ENCODE measurements at places on chromosomes 3 and 15.

GRCh38 chr3:43155464-43156121 is 49.7 kb upstream of the POMGNT2 start:
- DNase-seq, result no peak

DNA sequence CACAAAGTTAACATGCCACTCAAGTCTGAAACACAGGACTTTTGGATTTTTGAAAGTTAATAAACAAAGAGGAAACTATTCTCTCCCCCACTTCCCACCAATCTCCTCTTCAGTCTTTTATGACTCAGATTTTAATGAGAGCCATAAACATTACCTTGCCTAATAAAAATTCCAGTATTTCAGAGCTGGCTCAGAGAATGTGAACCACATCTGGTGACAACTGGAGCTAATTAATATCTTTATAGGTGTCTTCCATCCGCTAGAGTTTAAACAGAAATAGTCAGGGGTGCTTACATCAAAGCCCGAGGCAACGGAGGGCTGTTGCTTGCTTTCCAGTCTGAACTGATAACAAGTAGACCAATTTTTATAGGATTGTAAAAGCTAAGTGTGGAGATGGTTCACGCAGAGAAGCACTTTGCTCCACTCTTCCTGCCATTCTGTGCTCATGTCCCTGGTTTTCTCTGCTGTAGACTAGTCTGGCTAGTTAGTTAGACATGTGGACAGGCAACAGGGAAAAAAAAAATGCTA is 363.6 kb downstream of the NR2F2 start:
- DNase-seq, result no peak

GRCh38 chr3:157586293-157586692 is 83.1 kb upstream of the VEPH1 start:
- no peak for DNase-seq

GRCh38 chr3:182212479-182213076 is 500.9 kb downstream of the SOX2 start:
- DNase-seq, result no peak

- DNase-seq, result no peak
These were observed 163.7 kb downstream of the GREM1 start for GRCh38 chr15:32881528-32881927.

DNA sequence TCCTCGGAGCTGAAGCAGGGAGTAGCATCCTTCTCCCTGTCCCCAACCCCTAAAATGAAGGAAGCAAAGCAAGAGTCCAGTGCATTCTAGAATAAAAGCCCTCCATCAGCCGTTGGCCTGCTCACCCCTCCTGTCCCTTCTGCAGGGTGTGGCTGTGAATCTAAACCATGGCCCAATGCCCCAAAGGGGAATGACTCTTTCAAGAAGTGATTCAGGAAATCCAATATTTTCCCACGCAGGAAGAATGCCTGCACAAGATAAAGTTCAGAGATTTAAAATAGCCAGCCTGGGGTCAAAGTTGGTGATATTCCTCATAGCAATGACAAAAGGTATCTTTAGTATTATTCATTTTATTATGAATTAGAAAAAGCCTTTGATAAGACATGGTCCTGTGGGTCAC is 38.5 kb downstream of the SLCO2A1 start:
- no peak for DNase-seq

- DNase-seq, result no peak
These were observed 447.8 kb downstream of the MFSD1 start for GRCh38 chr3:159249472-159250174.

GRCh38 chr15:21267226-21267625 is 173.1 kb downstream of the POTEB3 start:
- DNase-seq, result no peak

DNA sequence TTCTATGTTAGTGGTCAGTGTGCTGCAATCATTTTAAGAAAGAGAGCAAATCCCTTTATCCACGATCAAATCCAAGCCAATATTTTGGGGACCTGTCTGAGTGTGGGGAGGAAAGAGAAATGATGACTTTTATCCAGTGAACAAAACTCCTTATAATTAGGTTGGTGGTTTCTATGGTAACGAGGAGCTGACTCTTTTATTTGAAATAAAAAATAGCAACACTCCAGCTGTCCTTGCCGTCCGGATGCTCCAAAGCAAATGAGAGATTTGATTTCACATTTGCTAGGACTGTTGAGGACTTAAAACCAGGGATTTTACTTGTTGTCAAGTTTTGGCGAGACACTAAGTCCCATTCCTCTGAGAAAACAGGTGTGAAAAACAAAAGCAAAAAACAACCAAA is 154.0 kb upstream of the PRICKLE2 start:
- no peak for DNase-seq

DNA sequence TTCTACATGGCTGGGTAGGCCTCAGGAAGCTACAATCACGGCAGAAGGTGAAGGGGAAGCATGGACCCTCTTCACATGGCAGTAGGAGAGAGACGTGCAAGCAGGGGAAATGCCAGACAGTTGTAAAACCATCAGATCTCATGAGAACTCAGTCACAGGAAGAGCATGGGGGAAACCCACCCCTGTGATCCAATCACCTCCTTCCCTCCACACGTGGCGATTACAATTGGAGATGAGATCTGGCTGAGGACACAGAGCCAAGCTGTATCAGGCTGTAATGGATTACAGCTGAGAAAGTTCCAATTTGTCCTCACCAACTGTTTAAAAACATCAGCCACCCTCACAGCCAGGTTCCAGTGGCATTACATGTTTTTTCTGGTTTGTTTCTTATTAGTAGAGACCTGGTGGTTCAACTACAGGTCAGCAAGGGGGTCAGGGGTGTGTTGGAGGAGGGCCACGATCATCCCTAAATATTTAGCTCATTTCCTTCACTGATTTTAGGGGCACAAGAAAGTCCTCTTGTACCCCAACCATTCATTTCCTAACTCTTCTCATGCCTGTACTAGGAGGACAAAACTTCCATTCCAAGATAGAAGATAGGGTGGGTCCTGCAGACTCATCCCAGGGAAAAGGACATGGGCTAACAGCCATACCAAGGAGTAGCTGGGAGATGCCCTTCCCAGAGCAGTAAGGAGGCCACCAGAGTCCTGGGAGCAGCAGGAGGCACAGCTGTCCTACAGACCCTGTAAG is 54.4 kb downstream of the ANXA2 start:
- no peak for DNase-seq

GRCh38 chr15:77014132-77015081 is 19.5 kb downstream of the PSTPIP1 start:
- DNase-seq, result no peak

DNA sequence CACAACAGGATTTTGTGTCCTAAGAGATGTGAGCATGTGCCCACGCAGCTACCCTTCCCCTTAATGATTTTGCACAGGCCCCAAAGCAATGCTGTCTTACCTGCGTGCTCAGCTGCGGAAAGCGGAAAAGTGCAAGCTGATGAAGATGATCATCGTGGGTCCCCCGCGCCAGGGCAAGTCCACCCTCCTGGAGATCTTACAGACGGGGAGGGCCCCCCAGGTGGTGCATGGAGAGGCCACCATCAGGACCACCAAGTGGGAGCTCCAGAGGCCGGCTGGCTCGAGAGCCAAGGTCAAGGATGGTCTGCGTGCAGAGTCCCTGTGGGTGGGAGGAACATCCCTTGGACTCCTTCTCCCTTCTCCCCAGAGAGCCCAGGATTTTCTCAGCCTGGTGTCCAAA is 103.1 kb downstream of the LRRK1 start:
- DNase-seq, result no peak

DNA sequence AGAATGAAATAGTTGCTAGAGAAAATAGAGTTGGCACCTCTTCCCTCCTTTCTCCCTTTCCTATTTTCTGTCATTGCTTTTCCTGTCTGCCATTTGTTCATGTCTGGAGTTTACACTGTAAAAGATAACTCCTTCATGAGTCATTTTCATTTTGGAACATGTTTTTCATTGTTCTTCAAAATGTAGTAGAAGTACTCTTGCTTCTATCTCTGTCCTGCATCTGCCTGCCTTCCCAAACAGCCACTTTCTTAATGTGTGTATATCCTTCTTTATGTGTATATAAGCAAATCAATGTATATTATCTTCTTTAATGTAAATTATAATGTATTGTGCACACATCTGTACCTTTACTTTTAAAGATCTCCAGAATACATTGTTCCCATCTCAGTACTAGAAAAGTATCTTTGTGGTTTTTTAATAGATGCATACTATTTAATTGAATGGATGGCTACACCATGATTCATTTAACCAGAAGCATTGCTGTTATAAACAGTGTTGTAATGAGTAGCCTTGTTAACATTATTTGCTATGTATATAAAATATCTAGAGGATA is 41.1 kb downstream of the TSC22D2 start:
- no peak for DNase-seq

DNA sequence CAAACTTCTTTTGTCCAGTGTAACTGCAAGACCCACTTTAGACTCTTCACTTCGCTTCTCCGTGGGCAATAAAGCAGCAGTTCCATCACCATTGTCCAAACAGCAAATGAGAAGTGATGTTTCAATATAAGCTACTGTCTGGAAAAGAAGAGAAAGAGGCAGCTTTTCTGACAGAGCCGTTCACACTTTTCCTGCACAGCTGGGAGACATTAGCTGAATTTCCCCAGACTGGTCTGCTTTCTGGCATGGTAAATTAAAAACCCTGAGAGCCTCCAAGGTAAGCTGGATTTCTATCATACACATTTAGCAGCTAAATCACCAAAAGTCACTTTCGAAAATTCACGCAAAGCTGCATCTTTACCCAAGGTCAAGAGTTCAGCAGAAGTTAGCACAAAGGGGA is 108.5 kb upstream of the CMC1 start:
- no peak for DNase-seq

Measured in activated T-helper 1 cell treated with Interleukin-2 at 50 U/mL for 16 hours (primary cell).